Stimulated activated CD8-positive, alpha-beta memory T cell treated with anti-CD3 and anti-CD28 coated beads, Interleukin-15, amount 100 ng/mL, for 48 hours (primary cell): ENCODE measurements at places on chromosomes 1 and 21.

DNA sequence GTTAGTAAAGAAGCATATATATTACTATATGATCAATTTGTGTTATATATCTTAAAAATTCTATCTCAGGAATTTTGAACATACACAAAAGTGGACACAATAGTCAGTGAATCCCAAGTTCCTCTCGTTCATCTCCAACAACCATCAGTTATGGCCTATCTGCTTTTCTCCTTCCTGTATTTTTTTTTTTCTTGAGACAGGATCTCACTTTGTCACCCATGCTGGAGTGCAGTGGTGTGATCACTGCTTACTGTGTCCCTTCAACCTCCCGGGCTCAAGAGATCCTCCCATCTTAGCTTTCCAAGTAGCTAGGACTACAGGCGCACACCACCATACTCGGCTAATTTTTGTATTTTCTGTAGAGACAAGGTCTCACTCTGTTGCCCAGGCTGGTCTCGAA lies 9.4 kb downstream of the SPEN start:
- DNase-seq: no peak

DNA sequence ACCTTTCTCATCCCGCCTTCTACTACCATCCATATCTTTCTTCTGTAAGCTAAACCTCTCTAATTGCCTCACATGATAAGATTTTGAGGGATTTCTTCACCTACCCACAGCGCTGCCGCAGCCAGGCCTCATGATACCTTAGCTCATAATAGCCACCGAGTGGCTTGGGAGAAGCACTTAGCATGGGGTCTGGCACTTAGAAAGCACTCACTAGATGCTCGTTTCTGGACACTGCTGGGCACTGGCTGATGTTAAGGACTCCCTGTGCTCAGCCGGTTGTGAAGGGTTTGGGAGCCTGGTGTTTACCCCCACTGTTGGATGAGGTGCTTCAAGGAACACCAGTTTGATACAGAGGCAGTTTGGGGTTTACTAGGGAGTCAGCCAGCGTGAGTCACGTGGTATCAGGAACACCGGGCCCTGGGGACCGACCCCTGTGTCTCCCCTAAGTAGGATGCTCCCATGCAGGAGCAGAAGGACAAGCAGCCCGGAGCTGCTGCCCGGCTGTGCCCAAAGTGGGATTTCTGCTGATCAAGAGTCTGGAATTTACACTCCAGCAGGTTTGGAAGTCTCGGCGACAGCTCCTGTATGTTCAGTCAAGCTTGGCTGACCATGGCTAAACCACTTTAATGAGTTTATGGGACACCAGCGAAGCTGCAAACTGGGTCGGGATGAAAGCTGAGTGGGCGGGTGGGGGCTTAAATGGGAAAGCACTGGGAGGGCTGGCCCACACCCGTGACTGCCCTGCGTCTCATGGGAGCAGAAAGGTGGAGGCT lies 63.3 kb downstream of the GALNT2 start:
- DNase-seq: no peak

DNA sequence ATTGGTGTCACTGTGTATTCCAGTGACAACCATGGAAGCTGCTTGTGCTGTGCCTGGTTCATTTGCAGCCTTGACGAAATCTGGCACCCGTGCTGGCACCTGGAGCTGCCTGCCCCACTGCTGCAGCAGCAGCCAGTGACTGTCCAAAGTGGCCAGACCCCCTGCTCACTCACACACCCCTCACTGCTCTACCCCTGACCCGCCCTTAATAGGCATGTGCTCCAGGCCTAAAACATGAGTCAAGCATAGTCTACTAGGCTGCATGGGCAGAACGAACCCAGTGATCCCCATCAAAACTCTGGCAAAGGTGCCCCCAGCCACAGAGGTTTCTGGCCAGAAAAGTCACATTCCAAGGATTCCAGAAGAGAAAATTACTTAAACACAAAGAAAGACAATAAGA lies 7.7 kb downstream of the PRAMEF1 start:
- no peak for DNase-seq

GRCh38 chr1:184838504-184838951 lies 83.9 kb upstream of the EDEM3 start:
- DNase-seq: no peak

DNA sequence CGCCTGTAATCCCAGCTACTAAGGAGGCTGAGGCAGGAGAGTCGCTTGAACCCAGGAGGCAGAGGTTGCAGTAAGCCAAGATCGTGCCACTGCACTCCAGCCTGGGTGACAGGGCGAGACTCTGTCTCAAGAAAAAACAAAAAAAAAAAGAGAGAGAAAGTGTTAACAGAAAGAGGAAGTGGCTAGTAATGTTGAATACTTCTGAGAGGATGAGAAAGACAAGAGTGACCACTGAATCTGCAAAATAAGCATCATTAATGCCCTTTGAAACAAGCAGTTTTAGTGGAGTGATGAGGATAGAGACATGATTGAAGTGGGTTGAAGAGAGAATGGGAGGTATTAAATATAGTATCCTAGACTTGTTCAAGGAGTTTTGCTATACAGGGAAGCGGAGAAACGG lies 11.7 kb downstream of the MPZ start:
- no peak for DNase-seq
